Fibroblast of skin of right quadriceps (primary cell): ENCODE measurements at places on chromosomes 5 and 9.
A peak's percentile ranks its signal among the peaks of the same experiment; 100 is the strongest.

DNA sequence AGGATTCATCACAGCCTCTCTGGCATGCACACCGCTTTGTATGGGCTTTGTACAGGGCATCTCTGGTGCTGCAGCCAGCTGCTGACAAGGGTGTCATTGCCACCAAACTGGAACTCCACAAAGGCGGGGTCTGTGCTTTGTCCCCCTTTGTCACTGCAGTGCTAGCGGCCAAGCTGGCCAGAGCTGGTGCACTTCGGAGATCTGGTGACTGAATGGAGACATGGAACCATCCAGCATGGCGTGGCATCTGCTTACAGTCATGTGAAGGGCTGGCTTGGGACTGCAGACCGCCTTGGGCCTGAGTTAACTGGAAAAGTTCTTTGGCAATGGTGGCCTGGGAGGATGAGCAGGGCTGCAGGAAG is 18.7 kb upstream of the COL5A1 start:
- DNase-seq, result no peak

GRCh38 chr9:95317119-95317892 is at the start of gene FANCC:
TSS of gene FANCC (minus strand) at chr9:95317709. CDS start at chr9:95249291, 68,418 bp downstream.
- DNase-seq, result peak; percentile 95

GRCh38 chr9:137313326-137313936 is 11.4 kb upstream of the NRARP start:
- no peak for DNase-seq

DNA sequence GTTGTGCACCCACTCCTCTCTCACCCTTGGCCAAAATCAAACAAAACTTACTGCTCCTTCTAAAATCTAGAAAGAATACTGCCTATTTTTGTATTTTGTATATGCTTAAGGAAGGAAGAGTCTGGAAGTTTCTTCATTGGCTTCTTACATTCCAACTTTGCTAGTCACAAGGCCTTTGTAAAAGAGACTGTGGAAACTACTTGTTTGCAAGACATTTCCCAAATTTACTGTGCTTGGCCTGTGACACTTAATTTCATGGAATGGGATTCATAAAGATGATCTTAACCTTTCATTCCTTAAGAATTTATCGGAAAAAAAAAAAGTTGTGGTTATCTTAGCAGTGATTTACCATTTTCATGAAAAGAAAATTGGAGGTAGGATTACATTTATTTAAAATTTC is 208.9 kb downstream of the VPS13A start:
- peak; percentile 84 for DNase-seq

DNA sequence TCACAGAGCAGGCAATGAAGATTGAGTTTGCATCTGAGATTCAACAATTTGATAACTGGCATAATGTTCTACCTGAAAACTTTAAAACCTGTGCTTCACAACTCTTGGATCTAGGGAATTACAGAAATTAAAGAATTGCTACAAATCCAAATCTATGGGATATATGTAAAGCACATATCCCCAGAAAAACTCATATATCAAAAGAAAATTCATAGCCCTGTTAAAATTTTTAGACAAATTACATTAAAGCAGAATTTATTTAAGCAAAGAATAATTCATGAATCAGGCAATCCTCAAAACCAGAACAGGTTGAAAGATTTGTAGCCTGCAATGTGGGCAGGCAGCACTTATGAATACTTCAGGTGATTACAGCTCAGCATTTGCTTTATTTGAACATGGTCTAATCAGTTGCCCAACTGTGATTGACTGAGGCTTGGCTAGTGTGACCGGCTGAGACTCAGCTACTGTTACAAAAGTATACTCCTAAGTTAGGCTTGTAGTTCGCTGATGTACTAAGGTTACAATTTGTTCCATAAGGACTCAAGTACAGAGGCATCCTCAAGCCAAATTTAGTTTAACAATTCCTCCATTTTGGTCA is 10.3 kb upstream of the UBTD2 start:
- no peak for DNase-seq

DNA sequence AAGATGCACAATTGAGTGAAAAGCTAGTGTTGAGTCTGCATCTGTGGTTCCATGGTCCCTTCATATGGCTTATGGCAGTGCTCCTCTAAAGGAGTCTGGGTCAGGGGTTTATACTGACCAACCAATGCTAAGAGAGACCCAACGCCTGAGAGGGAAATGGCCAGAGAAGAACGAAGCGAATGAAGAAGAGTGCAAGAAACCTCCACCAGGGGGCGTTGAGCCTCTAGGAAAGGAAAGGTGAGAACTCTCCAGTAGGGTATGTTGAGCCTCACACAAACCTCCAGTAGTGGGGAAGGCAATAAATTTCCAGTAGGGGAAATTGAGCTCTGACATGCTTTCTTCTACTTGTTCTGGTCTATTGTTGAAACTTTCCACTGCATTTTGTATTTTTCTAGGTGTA is 470.6 kb downstream of the PRDM9 start:
- DNase-seq, result no peak

DNA sequence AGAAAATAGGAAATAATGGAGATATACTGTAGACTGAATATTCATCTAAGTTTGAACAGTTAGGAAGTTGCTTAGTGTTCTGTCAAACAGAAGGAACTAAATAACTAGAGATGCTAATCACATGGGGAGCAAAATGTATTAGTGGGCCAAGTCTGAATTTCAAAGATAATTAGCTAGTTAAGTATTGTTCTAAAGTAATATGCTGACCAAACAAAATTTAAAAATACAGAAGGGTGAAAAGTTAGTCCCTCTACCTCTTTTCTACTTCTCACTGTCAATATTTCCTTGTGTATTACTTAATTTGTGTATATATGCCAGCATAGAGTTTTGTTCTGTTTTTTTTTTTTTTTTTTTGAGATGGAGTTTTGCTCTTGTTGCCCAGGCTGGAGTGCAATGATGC is 4.0 kb downstream of the MCCC2 start:
- no peak for DNase-seq

DNA sequence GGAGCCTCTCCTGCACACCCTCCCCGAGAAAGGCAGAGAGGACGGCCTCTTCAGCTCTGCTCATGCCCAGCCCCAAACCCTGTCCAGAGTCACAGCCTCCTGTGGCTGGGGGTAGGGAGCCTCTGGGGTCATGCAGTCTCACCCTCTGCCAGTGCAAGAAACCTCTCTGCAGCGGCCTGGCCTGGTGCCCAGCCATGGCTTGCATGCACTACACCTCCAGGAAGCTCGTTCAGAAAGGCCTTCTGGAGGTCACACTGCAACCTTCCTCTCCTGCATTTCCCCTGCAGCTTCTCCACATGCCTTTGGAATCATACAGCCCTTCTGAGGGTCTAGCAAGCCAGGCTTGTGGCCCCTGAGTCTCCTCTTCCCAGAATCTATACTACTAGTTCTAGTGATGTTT is 17.9 kb downstream of the CSF1R start:
- no peak for DNase-seq
